Stimulated activated CD4-positive, alpha-beta T cell treated with anti-CD3 and anti-CD28 coated beads, Interleukin-12 subunit alpha, Interleukin-12 subunit beta, amount 100 ng/mL, for 4 hours (primary cell): ENCODE measurements at places on chromosomes 4 and X.

- DNase-seq: no peak
These were observed 916.7 kb upstream of the POU3F4 start for GRCh38 chrX:82591421-82591820.

DNA sequence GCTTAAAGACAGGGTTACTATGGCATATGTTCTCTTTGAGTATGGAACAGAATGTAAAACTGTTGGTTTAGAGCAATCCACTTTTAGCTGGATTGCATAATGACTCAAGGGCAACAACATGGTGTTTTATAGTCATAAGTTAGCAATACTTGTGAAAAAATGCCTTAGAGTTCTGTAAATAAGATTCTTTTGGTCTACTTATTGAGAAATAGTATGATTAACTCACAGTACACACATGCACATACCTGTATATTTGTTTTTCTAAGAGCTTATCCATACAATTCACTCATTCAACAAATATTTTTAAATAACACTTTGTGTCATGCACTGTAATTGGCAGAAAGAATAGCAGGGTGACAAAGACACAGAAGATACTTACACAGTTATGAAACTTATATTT lies 1415.5 kb downstream of the PCDH7 start:
- no peak for DNase-seq

- no peak for DNase-seq
These were observed 17.6 kb upstream of the PJA1 start for GRCh38 chrX:69182818-69183380.

- DNase-seq: no peak
These were observed 15.0 kb upstream of the UBE2D3 start for GRCh38 chr4:102842367-102842766.

DNA sequence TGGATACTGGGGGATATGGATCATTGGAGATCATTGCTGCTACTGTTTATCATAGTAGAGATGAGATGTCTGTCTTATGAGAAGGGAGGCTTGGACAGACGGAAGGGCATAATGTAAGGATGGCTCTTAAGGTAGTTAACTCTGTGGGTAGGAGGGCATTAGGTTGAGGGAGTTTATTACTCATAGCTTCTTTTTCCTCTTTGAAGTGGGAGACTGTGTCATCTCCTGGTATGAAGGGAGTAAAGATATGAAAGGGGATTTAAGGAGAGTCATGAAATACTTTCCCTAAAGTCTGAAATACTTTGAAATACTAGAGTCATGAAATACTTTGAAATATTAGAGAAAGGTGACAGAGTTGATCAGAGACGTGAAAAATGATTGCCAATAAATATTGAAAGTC lies 255.5 kb upstream of the PITX2 start:
- DNase-seq: no peak

- DNase-seq: no peak
These were observed 169.2 kb upstream of the MAGEB18 start for GRCh38 chrX:25968920-25969319.

DNA sequence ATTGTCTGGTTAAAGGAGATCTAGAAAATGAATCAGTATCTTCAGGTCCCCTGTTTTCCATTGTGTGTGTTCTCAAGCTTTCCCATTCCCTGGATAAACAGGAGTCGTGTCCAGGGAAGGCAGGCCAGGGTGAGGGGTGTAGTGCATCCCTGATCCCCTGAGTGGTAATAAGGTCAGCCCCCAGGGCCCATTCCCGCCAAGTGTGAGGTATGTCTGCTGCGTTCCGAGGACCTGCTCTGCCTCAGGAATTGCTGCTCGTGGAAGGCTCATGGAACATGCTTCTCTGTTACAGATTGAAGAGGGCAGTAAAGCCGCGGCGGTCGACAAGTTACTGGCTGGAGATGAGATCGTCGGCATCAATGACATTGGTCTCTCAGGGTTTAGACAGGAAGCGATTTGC lies 87.1 kb downstream of the SHROOM2 start:
- no peak for DNase-seq

DNA sequence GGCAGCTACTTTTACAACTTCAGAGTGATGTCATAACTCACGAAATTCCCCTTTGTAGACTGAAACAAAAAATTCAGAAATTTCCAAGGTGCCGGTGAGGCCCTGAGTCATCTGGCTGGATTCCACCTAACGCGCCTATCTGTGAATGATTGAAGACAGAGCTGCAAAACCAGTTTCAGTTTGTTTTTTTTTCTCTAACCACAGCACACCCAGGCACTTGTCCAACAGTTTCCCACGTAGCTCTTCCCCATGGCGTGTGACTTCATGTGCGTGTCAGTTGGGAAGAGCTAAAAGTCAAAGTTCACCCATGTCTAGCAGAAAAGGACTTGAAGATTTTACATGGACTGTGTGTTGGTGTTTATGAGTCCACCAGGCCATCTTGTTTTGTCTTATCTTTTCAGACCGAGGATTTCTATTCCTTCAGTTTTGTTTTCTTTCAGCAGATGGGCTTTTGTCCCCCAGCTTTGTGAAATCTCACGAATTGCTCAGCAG lies 16.4 kb downstream of the TCEANC start:
- DNase-seq: peak; percentile 29
